ENCODE measurements at places on chromosomes 7 and 10.

DNA sequence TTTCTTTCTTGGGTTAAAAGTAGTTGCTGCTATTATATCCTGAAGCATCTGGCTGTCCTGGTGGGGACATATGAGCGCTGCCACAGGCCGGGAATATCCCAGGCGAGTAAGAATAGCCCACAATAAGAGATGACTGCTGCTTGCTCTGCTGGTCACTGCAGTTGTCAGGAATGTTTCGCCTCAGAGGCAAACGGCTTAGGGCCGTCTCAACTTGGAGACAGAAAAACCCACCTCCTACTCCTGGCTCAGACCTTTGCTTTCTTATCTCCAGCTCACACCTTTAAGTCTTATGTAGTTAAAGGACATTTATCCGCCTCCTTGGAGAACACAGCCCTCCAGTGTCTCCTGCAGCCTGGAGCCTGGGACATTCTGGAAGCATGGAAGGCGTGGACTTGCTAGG is at the start of gene GJD4:
Gene GJD4, plus strand, starts transcription at position 151 of the 400 bp plus-strand sequence. Its CDS starts 227 bp downstream, at position 378.
- no peaks in the 10 kb centered on the region for H3K27me3 ChIP-seq
- H3K27ac ChIP-seq: no peak within 1 kb of the TSS
- H3K4me3 ChIP-seq: no peak within 1 kb of the TSS
- DNase-seq: no peak
- no peaks in the 10 kb centered on the region for H3K36me3 ChIP-seq

DNA sequence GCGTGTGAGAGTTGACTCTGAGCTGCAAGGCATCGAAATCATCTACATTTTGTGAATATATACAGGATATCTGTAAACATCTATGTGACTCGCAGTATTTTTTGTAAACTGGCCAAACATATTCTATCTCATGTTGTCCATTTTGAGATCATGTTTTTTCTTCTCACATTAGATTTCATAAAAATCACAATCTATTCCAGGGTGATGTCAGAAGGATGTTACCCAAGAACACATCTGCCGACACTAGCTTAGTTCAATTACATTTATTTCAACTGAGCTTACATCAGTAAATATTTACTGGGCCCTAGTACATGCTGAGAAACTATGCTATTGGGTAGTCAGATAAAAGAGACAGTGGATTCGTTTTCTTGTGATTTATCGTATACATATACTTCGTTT is 2.5 kb upstream of the BUB3 start:
- no peak for DNase-seq
- H3K27ac ChIP-seq: no peak overlapping the region
- peaks cover 12% of the 10 kb centered on the region for H3K4me1 ChIP-seq
- no peak overlapping the region for H3K4me3 ChIP-seq
- peaks cover 60% of the 10 kb centered on the region for H3K27me3 ChIP-seq

- H3K36me3 ChIP-seq: no peaks in the 10 kb centered on the region
- no peak overlapping the region for H3K4me3 ChIP-seq
- H3K4me1 ChIP-seq: peaks cover 6% of the 10 kb centered on the region
- no peaks in the 10 kb centered on the region for H3K27me3 ChIP-seq
- no peak for DNase-seq
- H3K27ac ChIP-seq: no peak overlapping the region
Measured at GRCh38 chr7:24381894-24382505, 98.0 kb downstream of the NPY start.

DNA sequence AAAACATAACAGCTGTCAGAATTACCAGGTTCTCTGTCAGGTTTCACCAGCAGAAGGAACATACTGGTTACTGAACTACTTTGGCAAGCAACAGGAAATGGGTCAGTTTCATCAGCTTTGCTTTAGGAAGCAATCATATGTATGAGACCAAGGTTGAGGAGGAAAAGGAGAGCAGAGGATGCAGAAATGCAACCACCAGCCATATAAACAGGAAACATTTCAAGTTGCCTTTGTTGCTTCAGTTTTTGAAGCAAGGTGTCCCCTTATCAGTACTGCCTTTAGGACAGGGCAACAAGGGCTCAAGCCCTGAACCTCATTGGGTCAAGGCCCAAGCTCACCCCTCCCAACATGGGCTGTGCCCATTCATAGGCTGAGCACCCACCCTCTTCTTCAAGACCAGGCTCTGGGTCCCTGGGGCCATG is 10.2 kb downstream of the HIPK2 start:
- H3K27ac ChIP-seq: no peak overlapping the region
- DNase-seq: no peak
- H3K4me1 ChIP-seq: peaks cover 34% of the 10 kb centered on the region
- no peak overlapping the region for H3K4me3 ChIP-seq
- peaks cover 17% of the 10 kb centered on the region for H3K36me3 ChIP-seq

DNA sequence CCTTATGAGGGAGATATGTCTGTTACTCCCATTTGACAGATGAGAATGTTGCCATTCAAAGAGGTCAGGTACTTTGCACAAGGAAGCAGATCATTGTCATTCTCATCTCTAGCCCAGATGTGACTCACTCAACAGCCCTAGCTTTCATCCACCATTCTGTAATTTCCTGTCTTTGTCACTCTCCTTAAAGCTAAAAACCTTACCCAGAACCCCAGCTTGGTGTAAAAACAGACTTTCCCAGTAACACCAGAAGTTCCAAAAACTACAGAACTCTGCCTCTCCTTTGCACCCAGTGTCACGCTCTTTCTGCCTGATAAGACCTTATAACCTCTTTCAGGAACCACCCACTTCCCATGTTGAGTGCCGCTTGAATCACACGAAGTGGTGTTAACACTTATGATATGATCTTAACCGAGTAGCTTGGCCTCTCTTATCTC is 89.1 kb upstream of the SP4 start:
- DNase-seq: no peak
- no peak overlapping the region for H3K27ac ChIP-seq
- no peak overlapping the region for H3K4me3 ChIP-seq
- no peaks in the 10 kb centered on the region for H3K36me3 ChIP-seq
- H3K27me3 ChIP-seq: no peaks in the 10 kb centered on the region

DNA sequence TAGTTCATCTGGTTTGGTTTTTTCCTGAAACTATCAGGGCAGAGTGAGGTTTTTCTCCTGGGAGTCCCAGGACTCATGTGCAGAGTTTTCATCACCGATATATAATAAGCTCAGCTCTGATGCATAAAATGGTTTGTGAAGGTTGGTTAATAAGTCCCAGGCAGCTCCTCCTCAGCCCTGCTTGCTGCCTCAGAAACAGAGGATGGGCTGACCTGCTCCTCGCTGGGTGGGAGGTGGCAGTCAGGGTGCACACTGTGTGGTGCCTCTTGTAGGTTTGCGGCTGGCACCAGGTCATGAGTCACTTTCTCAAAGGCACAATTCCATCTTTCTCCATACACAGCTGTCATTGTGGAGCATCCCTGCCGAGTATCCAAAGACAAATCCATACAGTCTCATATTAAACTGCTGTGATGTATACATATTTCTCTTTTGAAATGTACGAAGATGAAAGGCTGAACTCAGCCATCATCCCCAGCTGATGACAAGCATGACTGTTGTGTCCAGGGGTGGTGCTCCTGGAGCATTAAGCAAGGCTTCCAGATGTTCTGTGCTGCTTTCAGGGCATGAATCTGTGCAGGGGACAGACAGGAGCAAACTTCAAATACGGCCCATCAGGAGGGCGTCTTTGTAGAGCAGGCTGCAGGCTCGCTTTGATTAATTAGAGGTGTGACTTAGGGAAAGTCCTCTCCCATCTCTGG is 125.7 kb upstream of the NPS start:
- no peak overlapping the region for H3K4me3 ChIP-seq
- no peaks in the 10 kb centered on the region for H3K27me3 ChIP-seq
- H3K36me3 ChIP-seq: peaks cover 9% of the 10 kb centered on the region
- no peak overlapping the region for H3K27ac ChIP-seq
- H3K4me1 ChIP-seq: no peaks in the 10 kb centered on the region

All from RWPE2 (cell line).